ENCODE measurements at places on chromosomes 2 and 18.

DNA sequence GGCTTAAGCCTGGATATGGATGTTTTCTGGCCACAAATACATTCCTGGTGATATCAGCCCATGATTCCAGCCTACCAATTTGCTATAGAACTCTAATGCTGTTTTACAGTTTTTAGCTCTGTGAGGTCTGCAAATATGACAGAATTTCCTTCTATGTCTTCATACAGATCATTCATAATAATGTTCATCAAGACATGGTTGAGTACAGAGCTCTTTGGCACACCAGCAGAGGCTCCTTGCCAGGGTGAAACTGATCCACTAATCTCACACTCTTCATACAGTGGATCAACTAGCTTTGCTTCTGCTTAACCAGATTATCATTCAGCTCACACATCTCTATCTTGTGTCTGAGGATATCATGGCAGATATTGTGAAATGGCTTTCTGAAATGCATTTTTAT lies 672.1 kb downstream of the STK39 start:
- DNase-seq = no peak

GRCh38 chr2:174013315-174013751 lies 48.2 kb upstream of the SP3 start:
- DNase-seq = no peak

DNA sequence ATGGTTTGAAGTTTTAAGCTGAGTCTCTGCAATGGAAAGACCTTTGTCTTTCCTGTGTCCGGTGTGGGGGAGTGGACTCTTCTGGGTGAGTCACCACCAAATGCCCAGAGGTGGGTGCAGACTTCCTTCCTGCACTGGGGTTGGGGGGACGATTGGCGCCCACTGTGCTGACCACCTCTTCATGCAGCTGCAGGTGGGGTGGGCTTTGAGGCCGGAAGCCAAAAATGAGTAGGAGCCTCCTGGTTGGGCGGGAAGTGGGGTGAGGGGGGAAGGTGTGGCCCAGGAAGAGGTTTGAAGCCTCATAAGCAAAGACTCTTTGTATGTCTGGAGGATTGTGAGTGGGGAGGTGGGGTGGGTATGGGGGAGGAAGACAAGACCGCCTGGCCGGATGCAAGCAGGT lies 27.6 kb downstream of the PAX8 start:
- DNase-seq = no peak

GRCh38 chr2:199462956-199463692 lies 5.4 kb upstream of the SATB2 start:
- DNase-seq = peak; percentile 51

DNA sequence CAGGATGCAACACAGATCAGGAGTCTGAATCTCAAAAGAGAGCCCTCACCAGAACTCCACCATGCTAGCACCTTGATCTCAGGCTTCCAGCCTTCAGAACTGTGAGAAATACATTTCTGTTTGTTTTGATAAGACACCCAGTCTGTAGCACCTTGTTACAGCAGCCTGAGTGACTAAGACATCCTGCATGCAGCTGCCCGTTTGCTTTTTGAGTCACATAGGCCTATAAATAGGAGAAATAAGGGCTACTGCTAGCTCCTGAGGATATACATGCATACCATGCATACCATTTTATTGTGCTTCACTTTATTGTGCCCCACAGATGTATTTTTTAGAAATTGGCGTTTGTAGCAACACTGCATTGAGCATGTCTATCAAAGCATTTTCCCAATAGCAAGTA lies 337.8 kb downstream of the CDH2 start:
- DNase-seq = no peak

DNA sequence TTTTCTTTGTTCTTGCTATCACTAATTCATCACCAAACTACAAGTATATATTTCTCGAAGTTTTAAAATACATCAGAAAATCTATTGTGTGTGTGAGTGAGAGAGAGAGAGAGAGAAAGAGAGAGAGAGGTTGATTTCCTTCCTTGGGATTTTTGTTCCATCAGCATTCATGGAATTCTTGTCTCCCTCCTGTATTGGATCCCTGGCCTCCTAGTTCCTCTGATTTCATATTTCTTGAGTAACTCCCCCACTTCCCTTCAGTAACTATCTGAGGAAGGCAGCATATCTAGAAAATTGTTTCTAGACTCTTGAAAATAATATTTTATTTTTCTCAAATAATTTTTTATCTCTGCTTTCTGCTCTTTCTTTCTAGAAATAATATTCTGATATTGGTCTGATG lies 13.3 kb upstream of the ACTR2 start:
- DNase-seq = no peak

GRCh38 chr2:26735097-26735496 lies 29.0 kb upstream of the SLC35F6 start:
- DNase-seq = no peak

DNA sequence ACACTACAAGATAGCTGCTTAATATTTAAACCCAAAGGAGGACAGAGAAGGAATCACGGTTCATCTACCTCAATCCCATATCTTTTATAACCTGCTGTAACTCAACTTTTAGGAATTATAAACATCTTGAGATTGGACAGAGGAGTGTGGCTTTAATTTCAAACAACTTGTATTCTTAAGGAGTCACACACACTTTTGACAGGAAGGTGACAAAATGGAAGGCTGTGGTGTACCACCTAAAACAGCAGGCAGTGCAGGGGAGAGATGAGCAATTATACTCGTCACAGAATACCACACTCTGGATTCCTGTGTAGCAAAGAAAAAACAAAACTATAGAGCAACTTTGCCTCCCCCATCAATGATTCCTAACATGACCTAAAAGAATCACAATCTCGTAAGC lies 194.8 kb downstream of the ZEB2 start:
- DNase-seq = no peak

GRCh38 chr2:102181919-102182635 lies 4.7 kb upstream of the IL1RL2 start:
- no peak for DNase-seq
